ENCODE measurements at places on chromosomes 3 and 15.

- DNase-seq, result no peak
Measured at GRCh38 chr3:64355401-64355807, 130.1 kb upstream of the PRICKLE2 start.

DNA sequence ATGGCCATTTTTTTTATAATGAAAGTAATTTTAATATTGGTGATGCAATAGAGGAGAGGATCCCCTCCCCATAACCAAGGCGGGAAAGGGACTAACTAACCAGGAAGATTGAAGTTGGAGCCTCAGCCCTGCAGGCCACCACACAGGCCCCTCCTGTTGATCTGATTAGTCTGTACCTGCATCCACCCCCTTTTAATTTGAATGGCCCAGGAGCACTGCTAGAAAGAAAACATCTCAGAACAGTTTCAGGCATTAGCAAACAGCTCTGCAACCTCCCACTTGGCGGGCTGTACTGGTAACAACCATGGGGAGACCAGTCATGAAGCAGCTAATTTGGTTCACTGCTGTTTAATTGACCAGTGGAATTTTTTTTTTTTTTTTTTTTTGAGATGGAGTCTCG lies 10.3 kb downstream of the CAV3 start:
- no peak for DNase-seq

DNA sequence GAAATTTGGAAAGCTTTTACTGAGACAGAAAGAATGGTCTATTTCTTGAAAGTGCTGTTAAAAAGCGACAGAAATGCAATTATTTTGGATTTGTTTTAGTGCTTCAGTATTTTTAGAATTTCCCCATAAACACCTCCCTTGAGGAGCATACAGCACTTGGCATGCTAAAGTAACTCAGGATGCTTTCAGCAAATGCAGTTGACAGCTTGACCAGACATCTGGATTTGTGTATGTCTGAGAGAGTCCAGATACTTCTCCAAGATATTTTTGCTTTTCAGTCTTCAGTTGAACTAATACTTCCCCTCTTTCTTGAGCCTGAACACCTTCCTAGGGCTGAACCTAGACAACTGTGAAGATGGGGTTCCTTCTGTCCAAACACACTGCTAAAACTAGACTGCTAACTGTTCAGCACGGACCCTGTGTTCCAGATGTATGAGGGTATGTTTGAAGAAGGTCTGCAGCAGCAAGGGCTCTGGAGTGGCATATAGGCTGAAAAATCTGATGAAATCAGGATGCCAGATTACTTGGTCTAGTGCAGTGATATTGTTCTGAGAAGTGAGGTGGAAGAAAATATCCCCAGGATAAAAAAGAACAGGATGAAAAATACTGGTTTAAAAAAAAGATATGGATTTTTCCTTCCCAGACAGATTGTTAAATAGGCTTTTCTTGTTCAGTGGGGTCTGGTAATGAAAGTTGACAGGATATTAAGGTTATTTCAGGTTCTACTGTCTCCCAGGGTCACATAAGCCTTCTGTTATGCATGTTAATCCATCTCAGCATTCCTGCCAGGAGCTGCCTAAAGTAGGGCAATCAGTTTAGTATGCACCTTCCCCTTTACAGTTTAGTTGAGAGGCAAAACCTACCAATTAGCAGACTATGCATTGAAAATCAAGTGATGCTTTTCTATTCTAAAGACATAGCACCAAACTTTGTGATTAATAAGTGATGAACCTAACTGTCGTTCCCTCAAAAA lies 516.9 kb upstream of the TBL1XR1 start:
- DNase-seq, result no peak

GRCh38 chr15:101209285-101209845 lies 42.5 kb downstream of the CHSY1 start:
- no peak for DNase-seq

GRCh38 chr3:152174876-152175527 lies 93.7 kb upstream of the MBNL1 start:
- DNase-seq, result no peak

DNA sequence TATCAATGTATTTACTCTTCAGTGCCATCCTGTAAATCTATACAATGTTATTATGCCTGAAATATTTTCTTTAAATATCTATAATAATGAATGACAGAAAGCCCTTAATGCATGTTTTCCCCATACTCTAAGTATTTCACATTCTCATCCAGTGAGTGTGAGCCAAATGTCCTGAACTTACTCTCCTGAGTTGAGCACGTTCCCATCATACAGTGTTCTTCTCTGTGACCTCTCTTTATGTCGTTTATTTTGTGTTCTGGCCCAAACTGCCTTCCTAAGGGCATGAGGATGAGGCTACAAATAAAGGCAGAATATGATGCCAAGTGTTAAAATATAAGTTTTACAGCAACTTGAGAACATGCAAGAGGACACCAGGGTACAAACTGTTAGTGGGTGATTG lies 3.3 kb downstream of the OSBPL10 start:
- DNase-seq, result no peak

DNA sequence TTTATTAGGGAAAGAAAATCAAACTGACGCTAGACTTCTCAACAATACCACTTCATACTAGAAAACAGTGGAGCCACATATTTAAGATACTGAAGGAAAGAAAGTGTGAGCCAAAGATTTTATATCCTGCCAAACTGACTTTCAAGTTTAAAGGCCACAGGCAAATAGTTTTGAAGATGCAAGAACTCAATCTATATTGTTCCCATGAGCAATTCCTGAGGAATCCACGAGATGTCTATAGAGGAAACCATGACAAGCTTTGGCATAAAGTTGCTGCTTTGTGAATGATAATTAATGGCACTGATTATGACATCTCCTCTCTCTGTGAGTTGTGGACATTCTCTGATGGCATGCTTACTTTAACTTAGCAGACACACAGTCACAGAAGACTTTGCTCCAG lies 276.1 kb upstream of the GOLGA6L4 start:
- DNase-seq, result no peak

- no peak for DNase-seq
Measured at GRCh38 chr3:181712226-181712552, 464 bp downstream of the SOX2 start.

DNA sequence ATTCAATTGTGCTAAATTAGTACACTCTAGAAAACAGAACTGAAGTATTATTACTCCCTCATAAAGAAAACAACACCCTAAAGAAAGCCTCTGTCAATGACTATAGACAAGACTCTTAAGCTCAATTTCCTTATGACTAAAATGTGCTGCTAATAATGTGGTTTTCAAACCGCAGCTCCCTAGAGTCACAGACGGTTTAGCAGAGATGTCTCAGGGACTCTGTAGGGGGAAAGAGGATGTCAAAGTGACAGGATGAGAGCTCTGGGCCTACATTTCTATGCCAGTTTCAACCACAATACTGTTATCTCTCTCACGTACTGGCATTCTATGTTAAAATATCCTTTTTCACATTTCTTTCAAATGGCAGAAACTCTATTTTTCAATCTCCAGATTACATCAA lies 37.6 kb upstream of the WDR49 start:
- DNase-seq, result no peak

DNA sequence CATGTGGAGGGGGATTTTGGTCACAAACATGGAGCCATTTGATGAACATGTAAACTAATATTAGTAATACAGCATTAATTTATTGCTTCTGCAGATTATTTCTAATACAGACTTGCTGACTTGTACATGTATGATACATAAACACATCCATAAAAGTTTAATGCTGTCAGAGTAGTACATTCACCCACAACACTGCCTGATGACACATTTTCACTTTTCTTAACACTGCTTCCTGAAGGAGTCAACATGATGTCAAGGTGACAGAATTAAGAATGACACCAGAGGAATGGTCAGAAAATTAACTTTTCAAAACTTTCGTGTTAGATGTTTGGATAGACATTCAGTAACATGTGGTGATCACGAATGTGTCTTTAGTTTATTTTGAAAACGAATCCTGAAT lies 199.4 kb downstream of the SATB1 start:
- no peak for DNase-seq

GRCh38 chr3:44510000-44510368 lies 32.5 kb upstream of the ZNF445 start:
- DNase-seq, result peak; percentile 27

- no peak for DNase-seq
Measured at GRCh38 chr3:183489455-183490210, 61.2 kb upstream of the MCF2L2 start.

DNA sequence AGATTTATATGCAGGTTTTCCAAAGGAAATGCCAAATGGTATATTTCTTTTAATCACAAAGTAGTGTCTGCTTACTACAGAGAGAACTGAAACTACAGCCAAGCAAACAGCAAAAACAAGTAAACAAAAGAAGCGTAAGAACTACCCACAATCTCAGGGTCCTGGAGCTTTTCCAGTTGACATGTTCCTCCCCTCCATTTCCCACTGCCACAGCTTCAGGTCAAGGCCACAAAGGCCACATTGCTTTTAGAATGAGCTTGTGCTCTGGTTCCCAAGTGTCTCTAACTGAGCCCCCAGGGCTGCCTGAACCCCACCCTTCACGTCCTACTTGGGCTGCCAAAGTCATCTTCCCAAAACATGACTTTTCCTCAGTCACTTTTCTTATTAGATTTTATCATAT lies 24.1 kb downstream of the CTDSPL start:
- no peak for DNase-seq

DNA sequence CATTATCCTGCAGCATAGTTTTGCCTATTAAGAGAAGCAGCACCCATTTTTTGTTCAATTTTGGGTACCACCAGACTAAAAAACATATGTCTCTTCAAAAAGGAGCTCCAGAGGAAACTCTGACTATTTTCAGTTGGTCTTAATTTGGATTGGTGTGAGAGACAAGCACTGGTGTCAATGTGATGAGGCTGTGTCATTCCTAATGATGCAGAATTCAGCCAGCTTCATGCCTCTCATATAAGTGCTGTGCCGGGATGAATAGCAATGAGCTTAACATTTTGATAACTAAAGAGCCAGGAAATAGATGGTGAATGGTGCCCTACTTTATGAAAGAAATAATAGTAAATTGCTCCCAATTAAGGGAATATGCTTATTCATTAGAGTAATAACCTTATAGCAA lies 15.9 kb downstream of the POPDC2 start:
- DNase-seq, result no peak

DNA sequence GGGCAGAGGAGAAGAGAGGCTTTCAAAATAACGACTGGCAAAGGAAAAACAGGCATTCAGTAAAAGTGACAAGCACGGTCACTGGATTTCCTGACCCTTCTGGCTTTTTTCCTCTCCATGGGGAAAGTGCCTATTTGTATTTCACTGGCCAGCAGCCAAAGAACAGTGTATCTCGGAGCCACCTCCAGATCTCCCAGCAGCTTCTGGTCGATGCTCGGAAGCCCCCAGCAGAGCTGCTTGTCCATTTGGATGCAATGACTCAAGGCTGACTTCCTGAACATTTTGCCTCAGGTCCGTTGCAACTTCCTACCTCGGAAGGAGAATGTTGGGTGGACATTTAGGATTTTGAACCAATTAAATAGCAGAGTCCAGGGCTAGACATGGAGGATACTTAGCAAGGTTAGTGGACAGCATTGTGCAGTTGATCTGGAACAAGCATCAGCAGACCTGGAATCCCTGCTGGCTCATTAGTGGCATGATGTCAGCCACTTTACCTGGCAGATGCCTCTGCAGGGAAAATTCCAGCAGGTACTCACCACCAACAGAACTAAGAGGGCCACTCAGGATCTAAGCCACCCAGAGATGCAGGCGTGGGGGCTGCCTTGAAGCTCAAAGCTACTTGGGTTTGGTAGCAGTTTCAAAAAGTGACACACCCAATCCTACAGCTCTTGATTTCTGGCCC lies 1.1 kb downstream of the FAM107A start:
- DNase-seq, result no peak

- DNase-seq, result no peak
Measured at GRCh38 chr3:138850151-138850550, 15.4 kb upstream of the PIK3CB start.

DNA sequence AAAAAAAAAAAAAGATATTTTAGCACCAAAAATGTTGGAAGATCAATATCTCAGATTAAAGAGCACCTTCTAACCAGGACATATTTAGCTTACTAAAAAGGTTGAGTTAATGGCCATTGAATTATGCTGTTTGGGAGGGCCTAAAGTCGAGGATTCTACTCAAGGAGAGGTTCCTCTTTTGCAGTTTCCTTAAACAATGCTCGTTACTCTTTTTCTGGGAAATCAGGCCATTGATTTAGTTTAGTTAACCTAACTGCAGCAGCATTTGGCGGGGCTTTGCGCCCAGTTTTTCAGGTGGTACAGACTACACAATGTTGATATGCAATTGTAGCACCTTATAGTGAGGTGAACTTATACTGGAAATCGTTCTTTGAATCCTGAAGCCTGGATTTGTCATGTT lies 6.8 kb downstream of the ABHD2 start:
- no peak for DNase-seq

DNA sequence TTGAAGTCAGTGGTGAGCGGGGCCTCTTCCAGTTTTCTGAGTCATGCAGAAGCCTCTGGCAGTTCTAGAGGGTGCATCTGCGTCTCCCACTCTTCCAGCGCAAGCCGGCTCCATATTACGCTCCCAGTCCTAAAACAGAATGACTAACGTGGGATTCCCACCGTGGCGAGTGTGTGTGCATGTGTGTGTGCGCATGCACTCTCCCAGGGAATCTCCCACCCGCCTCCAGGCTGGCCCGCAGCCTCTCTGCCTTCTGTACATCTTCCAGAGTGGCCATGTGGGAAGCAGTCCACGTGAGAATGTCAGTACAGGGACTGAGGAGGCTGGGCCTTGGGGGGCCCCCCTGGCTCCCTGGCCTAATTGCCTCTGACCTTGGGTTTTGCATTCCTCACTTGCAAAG lies 87.7 kb downstream of the LSM3 start:
- DNase-seq, result peak; percentile 78

- no peak for DNase-seq
Measured at GRCh38 chr3:171044835-171045793, 18.6 kb upstream of the SLC2A2 start.

GRCh38 chr15:25694239-25694584 lies 168.9 kb downstream of the ATP10A start:
- DNase-seq, result no peak

DNA sequence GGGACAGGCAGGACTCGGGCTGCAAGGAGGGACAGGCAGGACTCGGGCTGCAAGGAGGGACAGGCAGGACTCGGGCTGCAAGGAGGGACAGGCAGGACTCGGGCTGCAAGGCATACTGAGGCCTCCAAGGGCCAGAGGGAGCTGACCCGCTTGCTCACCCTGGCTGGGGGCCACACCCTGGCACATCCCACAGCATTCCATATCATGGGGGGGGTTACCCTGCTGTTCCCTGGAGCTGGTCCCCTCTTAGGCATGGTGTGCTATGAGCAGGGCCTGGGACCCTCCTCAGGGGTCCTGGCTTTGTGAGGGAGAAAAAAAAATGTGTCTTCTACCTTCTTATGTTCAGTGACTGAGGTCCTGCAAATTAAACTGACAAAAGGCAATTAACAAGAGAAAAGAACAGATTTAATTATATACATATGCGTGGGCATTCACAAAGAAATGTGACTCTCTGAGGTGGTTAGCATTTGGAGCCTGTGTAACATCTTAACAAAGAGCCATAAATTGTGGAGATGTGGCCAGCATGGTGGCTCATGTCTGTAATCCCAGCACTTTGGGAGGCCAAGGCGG lies 97.6 kb upstream of the ALDH1A3 start:
- no peak for DNase-seq

DNA sequence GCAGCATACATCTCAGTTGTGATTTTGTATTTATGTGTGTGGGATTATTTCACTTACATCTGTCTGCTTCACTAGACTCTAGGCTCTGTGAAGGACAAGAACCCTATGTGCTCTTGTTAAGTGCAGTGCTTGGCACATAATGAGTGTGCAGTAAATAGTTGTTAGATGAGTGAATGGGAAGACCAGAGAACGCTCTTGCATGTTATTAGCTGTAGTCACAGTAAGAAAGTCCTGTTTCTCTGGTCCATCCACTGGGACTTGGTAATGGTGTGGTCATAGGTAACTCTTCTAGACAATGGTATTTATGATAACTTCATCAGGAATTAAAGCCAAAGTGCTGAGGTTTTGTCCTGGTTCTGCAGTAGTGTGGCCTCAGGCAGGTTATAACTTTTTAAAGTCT lies 1.4 kb upstream of the AQP9 start:
- no peak for DNase-seq

Measured in hindlimb muscle (tissue), 1 donor.